NCI-H1436 (cell line): ENCODE measurements at places on chromosomes 1 and 21.

- DNase-seq, result no peak
Observed at GRCh38 chr1:72693376-72693775, 411.0 kb upstream of the NEGR1 start.

GRCh38 chr21:31733551-31734149 lies 1.7 kb upstream of the SCAF4 start:
- DNase-seq, result no peak

GRCh38 chr1:212513586-212513985 lies 80.9 kb downstream of the NENF start:
- DNase-seq, result no peak

DNA sequence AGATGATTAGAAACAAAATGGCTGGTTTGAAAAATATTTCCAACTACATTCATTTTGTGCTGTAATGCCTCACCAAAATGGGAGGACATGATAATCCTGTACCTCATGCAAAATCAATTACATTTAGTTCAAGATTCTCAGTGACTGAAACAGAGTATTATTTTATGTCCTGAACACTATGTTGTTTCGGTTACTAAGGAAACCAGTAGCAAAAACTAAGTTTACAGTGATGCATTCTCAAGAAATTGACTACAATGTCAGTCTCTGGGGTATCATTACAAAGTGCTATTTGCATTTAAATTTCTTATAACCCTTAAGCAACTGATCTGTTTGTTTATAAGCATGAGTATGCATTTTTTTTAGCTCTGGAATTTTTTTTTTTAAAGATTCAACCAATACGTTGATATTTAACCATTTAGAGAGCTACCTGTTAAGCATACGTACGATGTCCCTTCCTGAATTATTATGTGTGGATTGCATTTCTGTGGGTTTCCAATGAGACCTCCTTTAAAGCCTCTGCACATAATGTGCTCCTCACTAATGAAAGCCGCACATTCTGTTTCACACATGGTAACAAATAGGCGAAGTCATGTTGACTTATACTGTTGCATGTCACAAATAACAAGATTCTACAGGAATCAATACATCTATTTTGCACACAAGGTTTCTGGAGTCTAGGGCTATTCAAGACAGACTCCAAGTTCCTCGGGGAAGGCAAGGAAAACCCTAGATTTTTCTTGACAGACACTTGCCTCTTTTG lies 1035.7 kb downstream of the ADGRL2 start:
- no peak for DNase-seq

DNA sequence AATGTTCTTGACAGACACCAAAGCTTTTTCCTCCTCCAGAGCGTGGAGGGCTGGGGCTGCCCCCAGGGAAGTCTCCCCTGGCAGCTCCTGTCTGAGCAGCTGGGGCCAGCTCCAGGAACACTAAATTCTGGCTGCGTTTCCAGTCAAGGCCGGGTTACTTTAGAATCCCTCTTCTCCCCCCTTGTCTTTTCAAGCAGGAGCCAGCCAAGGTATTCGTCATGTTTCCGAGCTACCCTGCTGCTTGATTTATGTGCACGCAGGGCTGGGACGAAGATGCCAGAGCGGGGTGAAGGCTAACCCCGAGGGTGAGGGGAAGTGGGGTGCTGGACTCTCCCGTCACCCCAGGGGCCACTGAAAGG lies 68.1 kb upstream of the ANGPTL1 start:
- no peak for DNase-seq

DNA sequence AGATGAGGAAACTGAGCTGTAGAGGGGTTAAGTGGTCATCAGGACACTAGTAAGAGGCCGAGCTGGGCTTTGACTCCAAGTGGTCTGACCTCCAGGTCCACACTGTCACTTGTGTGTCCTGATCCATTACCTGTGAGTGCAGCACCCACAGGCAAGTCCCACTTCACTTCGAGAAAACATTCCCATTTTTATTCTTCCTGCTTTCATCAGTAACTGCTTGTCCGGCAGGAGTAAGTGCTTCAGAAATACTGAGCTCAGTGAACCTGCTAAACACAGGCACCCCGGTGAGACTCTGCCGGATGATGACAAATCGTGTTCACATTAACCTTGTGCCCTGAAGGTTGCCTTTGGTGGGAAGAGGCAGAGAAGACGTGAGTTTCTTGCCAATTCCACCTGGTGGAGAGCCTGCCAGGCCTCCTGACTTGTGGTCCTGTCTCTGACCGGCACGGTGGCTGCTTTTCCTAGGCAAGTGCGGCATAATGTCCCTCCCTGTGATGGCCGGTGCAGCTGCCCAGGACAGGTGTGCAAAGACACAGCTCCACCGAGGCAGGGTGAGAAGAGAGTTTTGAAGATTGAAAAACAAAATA lies 29.4 kb downstream of the ZBTB18 start:
- DNase-seq, result no peak

DNA sequence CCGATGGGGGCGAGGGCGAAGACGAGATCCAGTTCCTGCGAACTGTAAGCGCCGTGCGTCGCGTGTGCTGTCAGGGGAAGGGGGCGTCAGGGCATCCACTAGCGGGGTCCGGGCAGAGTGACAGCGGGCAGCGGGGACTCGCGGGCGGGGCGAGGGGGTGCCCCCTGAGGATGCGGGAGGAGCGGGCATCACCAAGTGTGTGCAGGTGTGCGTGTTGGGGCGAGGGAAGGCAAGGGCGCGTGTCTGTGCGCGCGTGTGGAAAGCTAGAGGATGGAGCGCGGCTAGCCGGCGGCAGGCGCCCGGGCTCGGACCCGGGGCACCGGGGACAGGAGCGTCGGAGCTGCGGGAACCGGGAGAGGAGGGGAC lies 525 bp downstream of the RYR2 start:
- DNase-seq, result no peak

DNA sequence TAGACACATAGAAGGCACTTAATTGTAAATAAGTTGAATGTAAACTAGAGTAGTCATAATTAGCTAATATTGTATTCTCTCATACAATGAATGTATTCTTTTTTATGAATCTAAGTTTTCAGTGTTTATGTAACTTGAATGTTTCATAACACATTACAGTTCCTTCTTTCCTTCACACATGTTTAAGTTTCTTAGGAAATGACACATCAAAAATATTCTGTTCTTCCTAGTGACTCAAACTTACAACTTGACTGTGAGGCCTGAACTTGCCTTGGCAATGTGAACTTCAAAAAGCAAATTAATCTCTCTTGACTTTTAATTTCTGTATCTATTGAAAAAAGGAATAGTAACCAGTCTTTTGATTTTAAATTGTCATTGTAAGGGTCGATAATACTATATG lies 700.1 kb downstream of the KCNT2 start:
- DNase-seq, result no peak
